ENCODE measurements at places on chromosomes 5 and 9. TPM values are rescaled to one million over a fixed set of nuclear protein-coding genes. Genes with fewer than 3 reads are reported as not detected.

DNA sequence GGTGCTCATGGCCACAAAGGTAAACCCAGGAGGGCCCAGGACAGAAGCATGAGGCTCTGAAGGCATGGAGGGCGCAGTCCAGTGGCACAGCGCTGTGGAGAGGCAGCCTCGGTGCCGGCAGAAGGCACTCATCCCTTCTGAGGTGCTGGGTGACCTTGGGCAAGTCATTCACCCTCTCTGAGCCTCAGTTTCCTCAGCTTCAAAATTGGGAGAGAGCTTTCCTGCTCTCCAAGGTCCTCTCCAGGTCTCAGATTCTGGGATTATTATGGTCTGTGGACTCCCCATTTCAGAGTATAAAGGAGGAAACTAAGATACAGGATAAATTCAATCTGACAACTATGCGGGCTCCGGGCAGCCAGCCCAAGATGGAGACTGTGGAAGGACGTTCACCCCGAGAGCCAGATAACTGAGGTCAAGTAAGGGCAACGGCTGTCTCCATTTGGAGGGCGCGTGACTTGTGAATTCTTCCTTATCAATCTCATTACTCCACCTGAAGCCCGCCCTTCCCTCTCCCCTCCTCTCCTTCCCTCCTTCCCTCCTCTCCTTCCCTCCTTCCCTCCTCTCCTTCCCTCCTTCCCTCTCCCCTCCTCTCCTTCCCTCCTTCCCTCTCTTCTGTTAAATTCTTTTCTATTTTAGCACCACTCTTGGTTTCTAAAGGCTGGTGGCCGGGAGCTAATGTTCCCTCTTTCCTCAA lies 58.1 kb downstream of the LRSAM1 start:
- no peak for DNase-seq

GRCh38 chr5:143533978-143534760 lies 130.7 kb upstream of the NR3C1 start:
- DNase-seq = no peak

GRCh38 chr9:136220017-136220729 lies 15.2 kb upstream of the LHX3 start:
- no peak for DNase-seq

GRCh38 chr9:98215271-98215670 lies 22.8 kb upstream of the CORO2A start:
- no peak for DNase-seq

DNA sequence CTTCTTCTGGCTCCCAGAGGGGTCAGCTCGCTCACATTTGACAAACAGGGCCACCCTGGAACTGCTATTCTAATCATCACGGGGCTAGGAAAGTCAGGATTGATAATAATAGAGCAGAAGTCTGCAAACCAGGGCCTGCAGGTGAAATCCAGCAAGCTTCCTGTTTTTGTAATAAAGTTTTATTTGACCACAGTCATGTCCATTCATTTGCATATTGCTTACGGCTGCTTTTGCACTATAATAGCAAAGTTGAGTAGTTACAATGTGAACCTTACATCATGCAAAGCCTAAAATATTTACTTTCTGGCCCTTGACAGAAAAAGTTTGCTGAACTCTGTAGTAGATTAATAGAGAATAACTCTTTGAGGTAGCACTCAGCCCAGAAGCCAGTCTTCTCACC lies 63.2 kb upstream of the CTXN3 start:
- DNase-seq = no peak

GRCh38 chr5:77356740-77357139 lies 135.4 kb downstream of the WDR41 start:
- peak; percentile 26 for DNase-seq

GRCh38 chr5:169494941-169495548 lies 88.5 kb upstream of the SPDL1 start:
- DNase-seq = no peak

DNA sequence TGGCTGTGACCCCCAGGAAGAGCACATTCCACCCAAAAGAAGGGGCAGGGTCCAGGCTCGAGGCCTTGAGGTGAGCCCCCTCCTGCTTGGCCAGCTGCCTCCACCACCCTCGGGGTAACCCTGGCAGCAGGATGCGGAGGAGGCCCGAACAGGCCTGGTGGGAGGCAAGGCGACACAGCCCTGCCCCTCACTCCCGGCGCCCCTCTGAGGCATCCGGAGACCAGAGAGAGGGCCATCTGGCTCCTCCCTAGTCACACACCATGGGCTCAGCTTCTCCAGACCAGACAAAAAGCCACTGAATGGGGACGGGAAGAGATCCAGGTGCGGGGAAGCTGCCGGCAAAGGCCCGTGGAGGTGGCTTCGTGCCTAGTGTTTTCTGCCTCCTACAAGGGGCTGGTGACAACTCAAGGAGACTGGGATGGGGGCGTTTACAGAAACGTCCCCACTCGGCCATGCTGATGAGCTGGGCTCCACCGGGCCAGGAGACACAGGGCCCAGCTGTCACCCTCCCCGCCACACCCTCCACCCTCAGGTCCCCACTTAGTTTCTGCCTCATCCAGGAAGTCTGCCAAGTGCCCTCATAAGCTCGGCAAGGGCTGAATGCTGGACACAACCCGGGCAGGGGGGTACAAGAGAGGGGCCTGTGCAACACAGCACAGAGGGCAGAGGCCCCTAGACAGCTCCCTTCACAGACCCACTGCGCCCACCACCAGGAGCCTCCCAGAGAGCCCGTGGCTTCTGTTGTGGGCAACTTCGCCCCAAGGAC lies 41.9 kb downstream of the NACC2 start:
- DNase-seq = no peak

The BARHL1 gene
- not detected for total RNA-seq

DNA sequence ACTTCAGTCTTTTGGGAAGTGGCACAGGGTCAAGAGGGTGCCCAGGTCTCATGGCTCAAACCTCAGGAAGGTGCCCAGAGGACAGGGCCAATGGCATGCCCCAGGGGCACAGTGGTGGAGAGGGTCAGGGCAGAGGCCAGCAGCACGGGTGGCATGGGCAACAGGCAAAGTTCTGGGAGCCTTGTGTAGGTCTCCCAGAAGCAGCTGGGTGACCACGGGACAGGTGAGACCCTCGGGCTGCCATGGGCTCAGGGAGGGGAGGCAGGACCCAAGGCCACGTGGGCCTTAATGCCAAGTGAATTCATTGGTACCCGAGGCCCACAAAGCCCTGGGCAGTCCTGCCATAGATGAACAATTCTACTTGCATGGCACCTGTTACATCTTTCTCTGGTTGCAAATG lies 72.4 kb upstream of the ADAMTS2 start:
- DNase-seq = no peak

DNA sequence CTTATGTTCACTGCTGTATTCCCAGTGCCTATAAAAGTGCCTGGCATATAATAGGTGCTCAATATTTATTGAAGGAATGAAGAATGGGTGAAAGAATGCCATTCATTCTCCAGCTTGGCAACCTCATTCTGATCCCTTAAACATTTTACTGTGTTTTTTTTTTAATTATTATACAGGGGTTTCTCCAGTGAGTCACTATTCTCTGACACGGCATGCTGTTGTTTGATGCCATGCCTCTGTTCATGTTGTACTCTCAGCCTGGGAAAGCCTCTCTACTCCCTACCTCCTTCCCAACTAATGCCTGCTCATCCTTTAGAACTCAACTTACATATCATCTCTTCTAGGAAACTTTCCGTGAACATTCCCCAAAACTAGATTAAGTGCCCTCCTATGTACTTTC lies 70.2 kb upstream of the PHF24 start:
- no peak for DNase-seq

DNA sequence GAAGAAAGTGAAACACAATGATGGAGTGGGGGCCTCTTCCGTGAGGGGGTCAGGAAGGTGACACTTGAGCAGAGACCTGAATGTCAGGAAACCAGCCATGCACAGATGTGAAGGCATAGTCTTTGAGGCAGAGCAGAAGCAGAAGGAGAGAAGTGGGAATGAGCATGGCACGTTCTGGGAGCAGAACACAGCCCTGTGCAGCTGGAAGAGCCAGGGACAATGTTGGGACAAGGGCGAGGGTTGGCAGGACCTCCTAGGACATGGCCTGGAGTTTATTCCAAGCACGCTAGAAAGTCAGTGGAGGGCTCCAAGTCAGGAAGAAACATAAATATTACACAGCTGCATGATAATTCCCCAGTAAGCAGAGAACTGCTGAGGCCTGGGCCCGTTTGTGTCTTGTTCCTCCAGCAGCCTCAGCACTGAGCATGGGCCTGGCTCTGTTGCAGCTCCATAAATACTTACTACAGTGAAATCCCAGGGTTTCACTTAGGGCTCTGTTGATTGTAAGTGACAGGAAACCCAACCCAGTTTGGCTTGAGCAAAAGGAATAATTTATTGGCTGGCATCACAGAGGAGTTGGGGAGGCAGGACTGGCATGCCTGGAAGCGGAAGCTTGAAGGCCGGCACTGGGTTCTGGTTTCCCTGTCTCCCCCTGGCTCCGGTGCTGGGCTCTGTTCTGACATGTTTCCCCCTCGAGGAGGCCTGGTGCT lies 66.2 kb downstream of the MVB12B start:
- no peak for DNase-seq

The TNFSF15 gene
- total RNA-seq = 1.5 TPM

DNA sequence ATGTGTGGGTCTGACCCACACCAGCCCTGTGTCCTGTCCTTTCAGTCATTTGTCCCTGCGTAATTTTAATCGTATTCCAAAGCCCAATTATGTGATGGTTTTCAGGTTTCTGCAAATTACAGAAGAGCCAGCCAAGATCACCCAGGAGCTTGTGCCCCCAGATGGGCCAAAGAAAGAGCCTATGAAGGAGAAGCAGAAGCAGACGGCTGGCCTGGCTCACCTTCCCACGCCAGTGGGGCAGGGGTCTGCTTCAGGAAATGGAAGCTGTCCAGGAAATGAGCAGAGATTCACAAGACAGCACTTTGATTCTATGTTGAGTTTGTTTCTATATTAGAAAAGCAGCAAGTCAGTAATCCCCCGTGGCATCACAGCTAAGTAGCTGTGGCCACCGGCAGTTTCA lies 11.7 kb downstream of the S1PR3 start:
- DNase-seq = no peak

The LECT2 gene
- not detected for total RNA-seq

DNA sequence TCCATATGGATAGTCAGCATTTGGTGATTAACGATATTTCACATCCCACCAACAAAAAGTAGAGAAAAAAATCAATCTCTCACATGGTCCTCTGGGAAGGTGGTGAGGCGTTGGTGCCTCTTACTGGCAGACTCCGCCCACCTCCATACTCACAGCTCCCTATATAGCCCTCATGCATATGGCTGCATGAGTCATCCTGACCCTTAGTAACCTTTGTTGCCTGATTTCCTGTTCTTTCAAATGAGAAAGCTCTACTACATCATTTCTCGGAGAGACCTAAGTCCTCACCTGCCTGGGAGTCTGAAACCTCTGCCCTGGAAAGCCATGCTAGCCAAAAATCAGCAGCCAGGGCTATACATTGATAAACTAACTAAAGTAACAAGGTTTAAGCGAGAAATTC lies 33.3 kb upstream of the ABCA1 start:
- peak; percentile 62 for DNase-seq

GRCh38 chr5:61098251-61098995 lies 63.8 kb downstream of the SMIM15 start:
- no peak for DNase-seq

Data from activated T-helper 1 cell treated with anti-CD3 and anti-CD28 coated beads, Interleukin-12 subunit alpha, Interleukin-12 subunit beta, Interleukin-2, Interleukin-4 antibody, amounts not matched to agents 30 ng/mL and 10 ng/mL and 1 ng/mL, durations not matched to agents 14 hours and 24 hours and 36 hours (primary cell).